Hematopoietic multipotent progenitor cell treated with erythropoietin and hydrocortisone succinate and interleukin-3 and kit ligand, for 15 days (in vitro differentiated cells): ENCODE measurements at places on chromosomes 1 and 21.

GRCh38 chr1:169427081-169427641 is at the start of gene CCDC181:
Gene CCDC181 (minus strand): TSS chr1:169427474. CDS start chr1:169424927, 2,547 bp downstream.
- DNase-seq = no peak

DNA sequence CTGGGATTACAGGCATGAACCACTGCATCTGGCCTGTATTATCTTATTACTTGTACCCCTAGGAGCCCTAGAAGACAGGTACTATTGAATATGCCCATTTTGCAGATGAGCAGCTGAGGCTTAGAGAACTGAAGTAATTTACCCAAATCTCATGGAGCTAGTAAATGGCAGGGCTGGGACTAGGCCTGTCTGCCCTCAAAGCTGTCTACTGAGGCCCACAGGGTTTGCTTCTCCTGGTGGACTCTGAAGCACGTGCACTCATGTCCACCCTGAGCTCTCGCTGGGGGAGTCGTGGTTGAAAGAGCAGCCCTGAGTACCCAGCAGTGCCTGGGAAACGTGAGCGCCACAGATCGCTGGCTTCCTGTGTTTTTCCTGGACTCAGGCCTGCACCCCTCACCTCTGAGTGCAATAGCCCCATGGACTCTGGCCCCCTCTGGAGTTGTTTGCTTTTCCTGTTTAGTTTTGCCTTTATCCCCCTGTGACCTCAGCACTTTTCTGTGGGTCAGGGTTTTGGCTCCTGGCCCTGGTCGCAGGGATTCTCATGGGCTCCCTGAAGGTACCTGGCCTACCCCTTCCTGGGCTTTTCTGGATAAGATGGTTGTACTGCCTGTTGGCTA is 52.4 kb downstream of the ARHGEF10L start:
- DNase-seq = no peak

GRCh38 chr1:30054126-30054525 is 669.3 kb downstream of the MATN1 start:
- no peak for DNase-seq

GRCh38 chr1:29550119-29550841 is 314.0 kb downstream of the PTPRU start:
- no peak for DNase-seq

GRCh38 chr1:186502087-186502486 is 41.2 kb upstream of the PDC start:
- DNase-seq = no peak

GRCh38 chr1:248822148-248823032 is 3.3 kb downstream of the SH3BP5L start:
- DNase-seq = no peak

GRCh38 chr1:25011275-25011674 is 81.2 kb upstream of the RUNX3 start:
- no peak for DNase-seq

DNA sequence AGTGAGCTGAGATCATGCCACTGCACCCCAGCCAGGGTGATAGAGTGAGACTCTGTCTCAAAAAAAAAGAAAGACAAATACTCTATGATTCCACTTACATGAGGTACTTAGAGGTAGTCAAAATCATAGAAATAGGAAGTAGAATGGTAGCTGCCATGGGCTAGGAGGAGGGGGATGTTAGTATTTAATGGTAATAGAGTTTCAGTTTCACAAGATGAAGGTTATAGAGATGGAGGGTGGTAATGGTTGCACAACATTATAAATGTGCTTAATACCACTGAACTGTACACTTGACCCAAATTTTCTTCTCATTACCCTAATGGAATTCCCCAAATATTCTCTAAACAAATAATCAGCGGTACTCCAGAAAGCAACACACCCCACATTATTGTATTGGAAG is 12.8 kb downstream of the EIF2B3 start:
- DNase-seq = no peak

DNA sequence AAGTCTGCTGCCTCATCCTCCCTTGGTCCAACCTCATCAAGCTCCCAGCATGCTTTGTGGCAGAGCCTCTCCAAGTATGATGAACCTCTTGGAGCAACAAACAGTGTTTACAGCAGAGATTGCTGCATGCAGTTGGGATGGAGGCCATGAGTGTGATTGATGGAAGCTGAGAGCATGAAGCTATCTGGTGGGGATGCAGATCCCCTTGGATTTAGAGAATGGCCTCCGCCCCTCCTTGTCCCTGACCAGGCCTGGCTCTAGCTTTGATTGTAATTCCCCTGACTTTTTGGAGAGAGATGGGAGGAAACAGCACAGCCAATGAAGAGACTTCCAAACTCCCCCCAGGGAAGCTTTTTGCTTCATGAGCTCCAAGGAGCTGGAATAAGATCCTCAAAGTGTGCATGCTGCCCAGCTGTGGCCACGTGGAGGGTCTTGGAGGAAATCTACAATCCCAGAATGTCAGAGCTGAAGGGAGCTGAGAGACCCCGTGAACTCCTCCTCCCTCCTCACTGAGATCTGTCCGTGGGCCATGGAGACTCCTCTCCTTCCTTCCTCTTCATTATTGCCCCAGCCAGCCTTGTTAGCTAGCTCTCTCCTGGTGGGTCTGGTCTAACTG is 165.3 kb upstream of the USP24 start:
- DNase-seq = no peak

DNA sequence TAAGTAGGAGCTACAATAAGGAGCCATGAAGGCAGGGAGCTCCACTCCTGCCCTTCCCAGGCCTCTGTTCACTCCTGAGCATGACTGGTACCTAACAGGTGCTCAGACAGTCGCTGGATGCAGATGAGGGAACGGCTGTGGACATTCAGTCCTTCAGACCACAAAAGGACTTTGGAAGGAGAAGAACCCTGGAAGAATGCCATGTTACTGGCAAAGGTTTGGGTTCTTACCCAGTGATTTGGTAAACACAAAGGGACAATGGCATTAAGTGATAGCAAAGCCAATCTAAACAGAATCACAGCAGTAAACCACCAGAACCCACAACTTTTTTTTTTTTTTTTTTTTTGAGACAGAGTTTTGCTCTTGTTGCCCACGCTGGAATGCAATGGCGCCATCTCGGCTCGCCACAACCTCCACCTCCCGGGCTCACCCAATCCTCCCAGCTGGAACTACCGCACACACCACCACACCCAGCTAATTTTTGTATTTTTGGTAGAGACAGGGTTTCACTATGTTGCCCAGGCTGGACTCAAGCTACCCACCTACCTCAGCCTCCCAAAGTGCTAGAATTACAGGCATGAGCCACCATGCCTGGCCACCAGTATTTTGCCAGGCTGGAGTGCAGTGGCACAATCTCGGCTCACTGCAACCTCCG is 7.5 kb upstream of the CBR3 start:
- no peak for DNase-seq

DNA sequence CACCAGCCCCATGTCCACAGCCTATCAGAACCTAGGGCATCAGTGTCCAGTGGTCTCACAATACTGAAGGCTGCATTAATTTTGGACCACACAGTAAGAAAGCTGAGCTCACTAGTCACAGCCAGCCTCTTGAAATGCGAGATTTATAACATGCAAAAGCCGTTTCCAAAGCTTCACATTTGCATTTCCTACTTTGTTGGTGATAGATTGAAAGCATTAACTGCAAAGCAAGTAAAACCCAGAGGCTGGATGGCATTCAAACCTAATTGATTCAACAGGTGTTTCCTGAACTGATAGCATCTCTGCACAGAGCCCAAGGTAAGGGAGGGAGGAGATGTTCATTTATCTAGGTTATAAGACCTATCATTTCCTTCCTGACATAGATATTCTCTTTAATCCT is 410.1 kb downstream of the OMA1 start:
- no peak for DNase-seq

GRCh38 chr1:234722270-234722704 is 112.3 kb upstream of the IRF2BP2 start:
- no peak for DNase-seq

GRCh38 chr1:38272515-38272914 is 225.9 kb upstream of the POU3F1 start:
- DNase-seq = no peak

GRCh38 chr1:97824200-97824599 is 96.6 kb downstream of the DPYD start:
- no peak for DNase-seq

DNA sequence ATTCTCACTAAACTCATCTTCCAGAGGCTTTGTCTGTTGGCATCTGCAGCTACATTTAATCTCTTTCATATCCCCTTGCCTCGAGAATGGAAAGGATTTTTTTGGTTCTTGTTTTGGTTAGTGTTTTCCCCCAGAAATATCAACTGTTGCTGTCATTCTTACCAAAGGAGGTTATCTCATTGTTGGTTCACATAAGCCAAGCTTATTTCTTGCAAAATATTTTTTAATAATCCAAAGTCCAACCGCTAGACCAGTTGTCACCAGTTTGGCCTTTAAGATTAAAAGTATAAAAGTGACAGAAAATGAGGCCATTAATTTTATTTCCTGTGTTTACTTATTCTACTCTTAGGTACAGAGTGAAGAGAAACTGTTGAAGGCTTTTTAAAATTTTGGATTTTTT is 66.5 kb upstream of the PROX1 start:
- DNase-seq = no peak

DNA sequence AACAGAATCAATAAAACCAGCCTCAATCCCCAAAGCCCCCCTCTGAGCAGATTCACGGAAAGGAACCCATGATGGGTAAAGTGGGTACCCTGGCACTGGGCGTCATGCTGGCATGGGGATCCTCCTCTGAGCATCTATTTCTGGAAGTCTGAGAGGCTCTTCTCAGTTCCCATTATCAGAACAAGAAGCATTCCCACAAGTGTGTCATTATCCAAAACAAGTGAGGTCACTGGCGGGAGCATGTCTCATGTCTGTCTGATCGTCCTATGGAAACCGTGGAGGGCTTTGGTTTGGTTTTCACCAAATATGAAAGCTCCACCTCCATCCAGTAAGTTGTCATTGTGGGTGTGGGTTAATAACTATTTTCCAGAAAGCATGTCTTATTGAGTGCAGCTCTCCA is 70.7 kb downstream of the PGM1 start:
- no peak for DNase-seq

DNA sequence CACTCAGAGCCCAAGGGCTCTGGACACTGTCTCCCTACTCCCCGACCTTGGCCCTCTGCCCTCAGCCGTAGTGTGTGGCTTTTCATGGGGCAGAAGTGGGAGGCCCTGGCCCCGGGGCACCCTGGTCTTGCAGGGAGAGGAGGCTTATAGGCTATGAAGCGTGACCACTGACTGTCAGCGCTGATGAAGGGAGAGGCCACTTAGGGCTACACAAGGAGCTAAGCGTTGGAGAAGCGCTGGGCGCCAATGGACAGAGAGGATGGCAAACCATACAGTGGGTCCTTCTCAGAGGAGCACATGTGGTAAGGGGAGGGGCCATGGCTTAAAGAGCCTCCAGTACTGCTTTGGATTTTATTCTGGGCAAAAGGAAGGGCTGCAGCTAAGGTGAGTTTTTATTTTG is 7.9 kb downstream of the CRABP2 start:
- DNase-seq = no peak

- no peak for DNase-seq
Observed at GRCh38 chr1:247218121-247218651, 37.7 kb upstream of the VN1R5 start.

- DNase-seq = no peak
Observed at GRCh38 chr1:111470596-111470995, 3.2 kb upstream of the C1orf162 start.

DNA sequence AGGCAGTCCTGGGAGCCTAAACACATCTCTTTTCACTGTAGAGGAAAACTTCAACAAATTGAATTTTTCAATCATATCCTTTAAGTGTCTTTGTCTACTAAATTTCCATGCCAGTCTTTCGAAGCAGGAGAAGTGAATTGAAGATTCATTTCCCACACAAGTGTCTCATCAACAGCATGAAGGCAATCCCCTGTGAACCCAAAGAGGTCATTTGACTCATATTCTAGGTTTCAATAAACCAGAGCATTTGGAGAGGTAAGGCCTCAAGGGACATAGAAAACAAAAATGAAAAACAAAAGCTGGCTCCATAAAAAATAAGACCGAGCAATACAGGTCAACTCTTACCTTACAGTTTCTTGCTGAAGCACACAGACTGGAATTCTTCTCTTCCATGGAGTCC is 94.1 kb upstream of the ATP1B1 start:
- DNase-seq = no peak

GRCh38 chr21:36297938-36298572 is 21.9 kb upstream of the MORC3 start:
- DNase-seq = peak; percentile 76

GRCh38 chr1:211633524-211633846 is 41.9 kb downstream of the NEK2 start:
- no peak for DNase-seq

DNA sequence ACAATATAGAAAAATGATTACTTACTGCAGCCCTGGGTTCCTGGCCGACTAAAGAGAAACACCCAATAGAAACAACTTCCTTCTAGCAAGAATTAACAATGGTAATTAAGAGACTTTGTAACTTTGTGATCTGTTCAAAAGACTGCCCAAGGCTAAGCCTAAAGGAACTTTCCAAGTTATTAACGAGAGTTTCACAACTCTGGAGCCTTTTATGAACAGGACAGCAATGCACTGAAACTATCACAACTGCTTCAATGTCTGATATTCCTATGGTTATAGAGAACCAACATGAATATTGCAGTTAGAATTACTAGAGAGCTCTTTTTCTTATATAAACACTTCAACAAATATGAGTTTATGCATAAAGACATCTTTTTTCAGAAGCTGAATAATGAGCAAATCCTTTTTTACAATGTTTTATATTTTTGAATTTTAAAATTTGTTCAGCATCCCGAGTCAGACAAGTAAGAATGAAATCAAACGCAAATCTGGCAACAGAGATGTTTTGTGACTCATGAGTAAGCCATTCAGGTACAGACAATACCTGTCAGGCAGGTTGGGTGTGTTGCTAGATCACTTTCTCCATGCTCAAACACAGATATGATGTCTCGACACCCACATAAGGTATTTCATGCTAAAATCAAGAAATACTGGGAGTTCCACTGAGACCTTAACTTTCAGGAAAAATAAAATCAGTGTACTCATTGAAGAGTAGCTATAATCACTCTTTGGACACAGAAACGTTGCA is 22.2 kb upstream of the KCNJ15 start:
- DNase-seq = no peak

GRCh38 chr1:24857507-24858133 is 72.5 kb downstream of the RUNX3 start:
- DNase-seq = no peak

GRCh38 chr21:32597205-32597604 is 11.9 kb upstream of the TCP10L start:
- DNase-seq = no peak

DNA sequence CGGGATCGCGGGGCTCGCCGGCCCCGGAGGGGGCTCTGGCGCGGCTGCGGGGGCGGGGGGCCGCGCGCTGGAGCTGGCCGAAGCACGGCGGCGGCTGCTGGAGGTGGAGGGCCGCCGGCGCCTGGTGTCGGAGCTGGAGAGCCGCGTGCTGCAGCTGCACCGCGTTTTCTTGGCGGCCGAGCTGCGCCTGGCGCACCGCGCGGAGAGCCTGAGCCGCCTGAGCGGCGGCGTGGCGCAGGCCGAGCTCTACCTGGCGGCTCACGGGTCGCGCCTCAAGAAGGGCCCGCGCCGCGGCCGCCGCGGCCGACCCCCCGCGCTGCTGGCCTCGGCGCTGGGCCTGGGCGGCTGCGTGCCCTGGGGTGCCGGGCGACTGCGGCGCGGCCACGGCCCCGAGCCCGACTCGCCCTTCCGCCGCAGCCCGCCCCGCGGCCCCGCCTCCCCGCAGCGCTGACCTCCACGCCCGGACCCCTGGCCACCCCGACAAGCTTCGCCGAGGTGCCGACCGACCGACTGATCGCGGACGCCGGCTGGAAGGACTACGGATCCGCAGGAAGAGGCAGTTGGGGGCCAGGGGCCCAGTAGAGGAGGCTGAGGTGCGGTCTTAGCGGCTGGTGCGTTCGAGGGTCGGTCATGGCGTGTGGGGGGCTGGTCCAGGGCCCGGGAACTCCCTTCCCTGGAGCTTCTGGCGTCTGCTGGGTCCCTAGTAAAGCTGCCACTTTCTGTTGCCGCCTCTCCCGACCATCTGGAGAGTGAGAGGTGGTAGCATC is 711 bp downstream of the TRNP1 start:
- DNase-seq = no peak
